ELR (cell line): ENCODE measurements at places on chromosomes 5 and 9.

DNA sequence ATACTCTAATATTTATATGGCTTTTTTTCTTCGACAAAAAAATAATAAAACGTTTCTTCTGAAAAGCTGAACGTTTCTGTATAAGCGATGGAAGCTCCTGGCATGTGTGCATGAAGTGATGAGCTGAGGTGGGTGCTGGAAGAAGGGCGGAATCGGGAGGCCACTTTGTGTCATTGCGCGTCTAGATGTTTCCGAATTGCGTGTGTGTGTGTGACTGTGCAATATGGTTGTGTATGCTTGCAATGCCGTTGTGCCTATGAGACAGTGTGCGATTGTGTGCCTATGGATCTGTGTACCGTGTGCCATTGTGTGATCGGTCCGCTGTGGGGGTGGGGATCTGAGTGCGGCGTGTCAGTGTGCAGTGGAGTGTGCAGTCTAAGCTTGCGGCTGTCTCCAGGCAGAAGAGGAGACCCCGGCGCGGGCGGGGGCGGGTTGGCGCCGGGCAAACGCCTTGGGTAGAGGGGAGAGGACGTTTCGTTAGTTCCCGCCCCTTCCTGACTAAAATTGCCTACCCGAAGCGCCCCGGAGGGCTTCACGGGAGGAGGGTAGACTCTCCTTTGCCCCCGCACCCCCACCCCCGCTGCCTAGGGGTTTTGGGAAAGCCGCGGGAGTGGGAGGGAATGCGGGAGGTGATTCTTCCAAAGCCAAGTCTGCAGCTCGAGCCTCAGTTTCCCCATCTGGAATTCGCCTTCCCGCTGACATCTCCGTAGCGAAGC lies 24.2 kb downstream of the PCDHGC5 start:
- DNase-seq, result peak; percentile 54

- peak; percentile 87 for DNase-seq
Measured at GRCh38 chr5:134140530-134141201, 26.2 kb downstream of the TCF7 start.

DNA sequence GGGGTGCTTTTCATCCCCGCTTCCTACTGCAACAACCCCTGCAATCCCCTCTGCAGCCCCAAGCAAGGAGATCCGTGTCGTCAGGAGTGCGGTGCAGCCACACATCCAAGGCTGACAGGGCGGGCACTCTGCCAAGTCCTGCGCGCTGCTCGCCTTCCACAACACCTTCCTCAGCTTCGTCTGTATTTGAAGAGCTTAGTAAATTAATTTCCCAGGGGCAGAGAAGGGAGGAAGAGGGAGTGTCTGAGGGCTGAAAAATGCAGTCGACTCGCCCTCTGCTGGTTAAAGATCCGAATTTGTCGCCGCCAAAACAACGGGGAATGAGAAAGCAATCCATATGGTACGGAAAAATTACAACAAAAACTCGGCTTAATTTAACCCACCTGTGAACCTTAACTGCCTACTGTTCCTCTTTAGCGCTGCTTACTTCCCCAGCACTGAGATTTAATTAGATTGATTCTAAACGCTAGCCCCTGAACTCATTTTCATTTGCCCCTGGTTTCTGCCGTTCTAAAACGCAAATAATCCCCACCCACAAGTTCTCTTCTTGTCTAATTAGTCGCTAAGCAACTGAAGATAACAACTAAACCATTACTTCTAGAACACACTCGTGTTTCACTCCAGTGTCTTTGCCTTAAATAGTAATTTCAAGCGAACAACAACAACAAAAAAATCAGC lies 10.9 kb upstream of the PCDHB1 start:
- DNase-seq, result no peak

- DNase-seq, result no peak
Measured at GRCh38 chr9:16693616-16694015, 176.9 kb downstream of the BNC2 start.

- peak; percentile 3 for DNase-seq
Measured at GRCh38 chr9:111198936-111199335, 131.1 kb downstream of the OR2K2 start.

GRCh38 chr5:107739661-107740060 lies 68.9 kb upstream of the EFNA5 start:
- DNase-seq, result no peak

GRCh38 chr9:88817628-88818027 lies 173.6 kb upstream of the S1PR3 start:
- DNase-seq, result peak; percentile 41

DNA sequence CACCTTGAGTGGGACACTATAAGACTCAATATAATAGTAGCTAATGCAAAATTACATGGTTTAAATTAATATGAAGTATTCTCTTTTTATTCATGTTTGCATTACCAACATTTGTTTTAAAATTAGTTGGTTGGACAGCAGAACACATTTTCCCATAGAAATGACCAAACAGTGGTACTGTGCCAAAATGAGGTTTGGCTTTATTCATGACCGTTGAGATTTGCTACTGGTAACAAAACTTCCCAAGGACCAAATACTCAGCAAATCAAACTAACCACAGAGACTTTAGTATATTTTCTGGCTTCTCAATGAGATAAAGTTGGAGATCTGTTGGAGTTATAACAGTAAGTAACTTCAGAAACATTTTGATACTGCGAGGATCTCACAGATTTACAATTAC lies 637.8 kb upstream of the MEF2C start:
- no peak for DNase-seq
